Eye (tissue), 1 donor: ENCODE measurements at places on chromosomes 11 and 22.

GRCh38 chr11:92045301-92045700, 179.3 kb upstream of the FAT3 start:
- DNase-seq = no peak

DNA sequence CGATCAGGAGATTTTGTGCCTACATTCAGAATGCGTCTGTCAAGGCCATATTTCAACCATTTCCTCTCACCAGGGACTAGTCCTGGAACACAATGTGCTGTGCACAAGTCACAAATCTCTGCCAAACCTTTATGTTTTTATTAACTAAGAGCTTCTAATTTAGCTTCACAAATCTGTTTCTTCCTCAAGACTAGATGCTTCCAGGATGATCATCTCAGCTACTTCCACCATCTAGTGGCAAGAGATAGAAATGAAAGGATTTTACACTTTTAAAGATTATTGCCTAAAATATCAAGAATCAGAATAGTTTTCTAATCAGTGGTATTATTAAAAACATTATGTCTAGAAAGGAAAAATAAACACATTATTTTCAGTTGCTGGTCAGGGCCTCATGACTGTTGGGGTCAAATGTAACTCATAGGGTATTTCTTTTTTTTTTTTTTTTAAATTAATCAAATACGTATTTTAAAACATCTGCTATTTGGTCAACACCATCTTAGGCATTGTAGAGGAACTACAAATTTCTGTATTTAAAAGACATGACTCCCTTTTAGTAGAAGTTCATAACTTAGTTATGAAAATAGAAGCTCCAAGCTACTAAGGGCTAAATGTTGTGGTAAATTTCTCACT, 1102.6 kb downstream of the DLG2 start:
- DNase-seq = peak; percentile 53

DNA sequence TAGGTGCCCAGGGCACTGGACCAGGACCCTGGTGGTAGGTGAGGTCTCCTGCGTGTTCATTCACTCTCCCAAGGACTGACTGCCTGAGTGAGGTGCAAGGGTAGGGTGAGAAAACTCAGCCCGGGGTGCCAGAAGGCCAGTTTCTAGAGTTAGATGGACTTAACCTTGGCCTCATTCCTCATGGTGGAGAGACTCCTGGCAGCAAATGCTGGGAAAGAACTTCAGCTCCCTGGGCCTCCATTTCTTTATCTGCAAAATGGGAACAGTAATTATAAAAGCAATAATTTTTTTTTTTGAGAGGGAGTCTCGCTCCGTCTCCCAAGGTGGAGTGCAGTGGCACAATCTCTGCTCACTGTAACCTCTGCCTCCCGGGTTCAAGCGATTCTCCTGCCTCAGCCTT, 47.7 kb downstream of the TRIOBP start:
- no peak for DNase-seq

GRCh38 chr11:72482211-72482812, 48.0 kb upstream of the CLPB start:
- DNase-seq = peak; percentile 70

- DNase-seq = no peak
Measured at GRCh38 chr11:134786636-134787035, 374.6 kb upstream of the B3GAT1 start.

DNA sequence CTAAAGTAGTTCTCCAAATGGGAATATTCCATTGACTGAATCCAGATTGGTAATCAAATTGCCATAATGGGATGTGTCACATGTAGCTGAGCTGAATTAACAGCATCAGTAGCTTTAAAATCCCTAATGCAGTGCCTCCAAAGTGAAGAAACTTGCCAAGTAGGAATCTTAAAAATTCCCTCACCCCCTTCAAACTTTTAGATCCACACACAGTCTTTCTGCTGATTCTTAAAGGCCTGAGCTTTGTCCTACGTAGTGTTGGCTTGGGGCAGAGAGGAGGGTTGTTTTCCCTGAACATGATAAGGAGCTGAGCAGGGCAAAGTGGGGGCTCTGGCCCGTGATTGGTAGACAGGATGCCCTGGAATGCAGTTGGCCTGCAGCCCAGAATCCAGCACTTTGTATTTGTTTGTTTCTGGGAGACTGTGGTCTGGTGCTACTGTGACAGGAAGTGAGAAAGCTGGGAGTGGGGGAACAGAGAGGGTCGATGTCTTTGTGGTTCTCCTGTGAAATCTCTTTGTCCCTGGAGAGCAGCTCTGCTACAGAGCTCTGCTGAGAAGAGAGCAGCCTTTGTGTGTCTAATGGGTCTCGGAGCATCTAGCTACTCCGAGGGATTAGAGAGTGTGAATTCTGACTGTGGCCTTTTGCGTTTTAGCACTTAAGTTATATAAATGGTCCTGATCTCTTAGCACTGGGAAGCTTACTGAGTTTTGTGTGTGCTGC, 16.9 kb downstream of the CTNND1 start:
- peak; percentile 97 for DNase-seq

GRCh38 chr11:116641561-116642045, 131.2 kb downstream of the BUD13 start:
- DNase-seq = peak; percentile 75

DNA sequence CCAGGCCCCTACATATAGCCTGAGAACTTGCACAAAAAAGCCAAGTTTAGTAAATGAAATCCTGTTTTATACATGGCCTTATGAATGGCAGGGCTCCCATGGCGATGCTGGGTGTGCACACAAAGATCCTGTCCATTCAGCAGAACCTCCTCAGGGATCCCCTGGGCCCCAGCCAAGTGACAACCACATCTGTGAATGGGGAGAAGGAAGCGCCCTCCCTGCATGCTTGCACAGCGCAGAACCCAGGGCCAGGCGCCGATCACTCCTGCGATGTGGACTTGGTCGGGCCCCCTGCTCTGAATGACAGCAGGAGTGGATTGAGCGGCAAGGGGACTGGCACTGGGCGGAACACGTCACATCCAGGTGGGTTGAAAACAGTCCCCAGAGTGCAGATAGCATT, 4.5 kb upstream of the CDC42EP2 start:
- DNase-seq = no peak

GRCh38 chr11:64694821-64695365, 28.1 kb downstream of the NRXN2 start:
- DNase-seq = peak; percentile 92

DNA sequence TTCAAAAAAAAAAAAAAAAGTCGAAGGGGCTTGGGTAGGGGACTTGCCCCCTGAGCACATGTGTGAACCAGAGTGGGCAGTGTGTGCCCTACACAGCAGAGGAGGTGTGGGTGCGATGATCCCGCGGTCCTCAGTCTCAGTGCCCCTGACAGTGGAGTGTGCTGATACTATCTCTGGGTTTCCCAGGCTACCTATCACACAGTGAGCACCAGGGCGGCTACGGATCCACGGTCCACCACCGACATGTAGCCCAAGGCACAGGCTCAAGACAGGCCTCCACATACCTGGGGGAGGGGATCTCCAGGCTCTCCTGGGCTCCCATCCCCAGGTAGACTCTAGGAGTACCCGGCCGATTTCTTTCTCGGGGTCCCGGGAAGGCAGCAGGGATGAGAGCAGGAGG, 9.1 kb downstream of the B3GAT1 start:
- DNase-seq = no peak

- DNase-seq = no peak
Measured at GRCh38 chr11:126673319-126673718, 317.8 kb downstream of the ST3GAL4 start.

DNA sequence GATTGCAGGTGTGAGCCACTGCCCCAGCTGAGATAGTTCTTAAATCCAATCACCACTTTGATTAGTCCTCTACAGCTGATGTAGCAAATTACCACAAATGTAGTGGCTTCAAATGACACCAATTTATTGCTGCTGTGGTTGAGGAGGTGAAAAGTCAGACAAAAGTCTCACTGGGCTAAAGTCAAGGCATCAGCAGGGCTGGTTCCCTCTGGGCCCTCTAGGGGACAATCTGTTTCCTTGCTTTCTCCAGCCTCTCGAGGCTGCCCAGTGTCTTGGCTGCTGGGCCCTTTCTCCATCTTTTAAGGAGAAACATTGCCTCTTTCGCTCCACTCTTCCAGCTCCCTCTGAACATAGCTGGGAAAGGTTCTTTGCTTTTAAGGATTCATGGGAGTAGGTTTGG, 50.5 kb upstream of the SHANK2 start:
- no peak for DNase-seq

GRCh38 chr11:103488031-103488461, 378.8 kb downstream of the DYNC2H1 start:
- no peak for DNase-seq

- no peak for DNase-seq
Measured at GRCh38 chr11:13644997-13645687, 23.3 kb upstream of the FAR1 start.

- DNase-seq = peak; percentile 80
Measured at GRCh38 chr22:27573280-27574001, 228.1 kb downstream of the MN1 start.

DNA sequence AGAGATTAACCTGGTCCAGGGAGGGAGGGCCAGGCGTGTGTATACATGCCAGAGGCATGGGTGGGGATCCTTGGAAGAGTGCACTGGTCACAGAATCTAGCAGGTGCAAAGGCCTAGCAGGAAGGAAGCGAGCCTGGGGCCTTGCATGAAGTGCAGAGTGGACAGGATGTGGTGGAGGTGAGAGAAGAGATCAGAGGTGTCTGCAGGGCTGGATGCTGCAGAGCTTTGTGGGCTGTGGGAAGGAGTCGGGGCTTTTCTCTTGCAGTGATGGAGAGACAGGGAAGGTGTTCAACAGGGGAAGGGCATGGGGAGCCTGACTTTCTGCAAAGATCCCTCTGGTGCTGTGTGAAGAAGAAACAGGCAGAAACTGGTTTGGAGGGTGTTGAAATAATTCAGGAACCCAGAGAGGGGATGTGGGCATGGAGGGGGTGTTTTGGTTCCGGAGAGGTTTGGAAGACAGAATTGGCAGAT, 2.5 kb upstream of the TPST2 start:
- no peak for DNase-seq

- DNase-seq = no peak
Measured at GRCh38 chr11:44840085-44840478, 110.6 kb downstream of the TP53I11 start.

DNA sequence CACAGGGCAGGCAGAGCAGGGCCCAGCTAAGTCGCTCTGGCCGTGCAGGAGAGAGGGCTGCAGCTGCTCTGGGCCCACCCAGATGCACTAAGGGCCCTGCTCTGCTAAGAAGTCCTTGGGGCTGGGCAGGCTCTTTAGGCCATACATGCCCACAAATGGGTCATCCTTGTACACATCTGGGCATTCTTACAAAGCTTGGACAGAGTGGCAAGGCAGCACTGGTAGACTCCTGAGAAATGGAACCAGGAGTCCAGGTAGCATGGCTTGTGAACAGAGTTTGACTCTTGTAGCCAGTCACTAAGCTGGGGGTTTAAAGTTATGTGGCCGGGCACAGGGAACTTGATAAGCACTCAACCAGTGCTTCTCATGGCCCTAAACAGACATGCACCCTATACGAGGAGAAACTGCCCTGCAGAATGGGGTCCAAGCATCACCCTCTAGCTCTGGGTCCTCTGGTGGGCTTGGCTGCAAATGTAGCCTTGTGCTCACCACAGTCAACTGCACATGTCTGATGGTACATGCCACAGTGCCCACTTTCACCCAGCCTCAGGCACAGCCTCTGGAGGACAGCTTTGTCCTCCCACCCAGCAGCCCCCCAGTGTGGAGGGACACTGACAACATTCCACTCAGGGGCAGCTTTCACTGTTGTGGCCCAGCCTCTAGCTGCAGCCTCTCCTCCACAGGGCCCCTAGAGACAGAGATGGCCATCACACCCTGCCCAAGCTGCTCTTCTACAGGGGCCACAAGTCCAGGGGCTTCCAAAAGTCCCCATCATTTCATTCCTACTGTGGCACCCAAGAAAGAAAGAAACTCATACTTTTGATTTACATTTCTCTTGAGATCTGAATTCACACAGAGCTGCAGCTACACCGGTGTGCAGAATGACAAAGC, 75.2 kb downstream of the DGCR2 start:
- no peak for DNase-seq

- DNase-seq = no peak
Measured at GRCh38 chr11:76623171-76623883, 47.2 kb downstream of the LRRC32 start.

DNA sequence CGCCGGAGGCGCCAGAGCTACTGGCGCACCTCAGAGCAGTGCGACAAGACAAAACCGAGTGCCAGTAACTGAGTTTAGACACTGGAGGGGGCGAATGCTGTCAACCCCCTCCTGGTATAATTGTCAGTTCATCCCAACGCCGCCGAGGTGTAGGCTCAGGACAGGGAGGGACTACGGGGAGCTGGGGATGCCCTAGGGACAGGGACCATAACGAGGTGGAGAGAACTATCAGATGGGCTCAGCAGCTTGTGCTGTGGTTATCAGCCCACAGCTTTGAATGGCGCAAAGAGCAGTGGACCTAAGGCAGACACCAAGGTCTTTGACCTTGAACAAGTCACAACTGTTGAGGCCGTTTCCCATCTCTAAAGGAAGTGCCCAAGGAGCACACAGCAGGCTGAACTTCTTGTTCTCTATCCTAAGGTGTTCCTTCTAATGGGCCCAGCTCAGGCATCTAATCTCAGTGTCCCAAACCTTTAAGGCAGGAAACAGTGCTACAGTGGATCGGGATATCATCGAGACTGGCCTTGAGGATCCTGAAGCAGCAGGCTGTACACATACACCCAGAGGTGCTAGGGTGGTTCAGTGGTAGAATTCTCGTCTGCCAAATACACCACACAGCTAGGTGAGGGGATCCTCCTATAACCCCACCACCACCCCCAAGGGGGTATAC, 958 bp upstream of the TUT1 start:
- DNase-seq = no peak

DNA sequence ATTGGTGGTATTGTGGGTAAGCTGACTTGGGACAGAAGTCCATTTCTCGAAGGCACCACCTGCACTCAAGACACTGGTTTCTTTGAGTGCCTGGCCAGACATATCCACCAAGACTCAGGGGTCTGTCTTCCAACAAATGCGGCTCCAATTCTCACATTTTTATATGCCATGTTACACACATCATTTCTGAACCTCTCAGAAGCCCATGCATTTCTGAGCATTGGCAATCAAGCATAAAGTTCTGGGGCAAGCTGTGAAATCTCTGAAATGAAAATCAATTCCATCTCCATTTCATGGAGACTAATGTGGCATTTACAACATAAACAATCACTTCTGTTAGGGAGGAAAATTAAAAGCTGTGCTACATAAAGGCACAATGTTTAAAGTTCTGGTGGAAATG, 243.7 kb downstream of the KIRREL3 start:
- DNase-seq = peak; percentile 58

- DNase-seq = no peak
Measured at GRCh38 chr11:57008373-57008772, 19.7 kb downstream of the OR5AK2 start.

DNA sequence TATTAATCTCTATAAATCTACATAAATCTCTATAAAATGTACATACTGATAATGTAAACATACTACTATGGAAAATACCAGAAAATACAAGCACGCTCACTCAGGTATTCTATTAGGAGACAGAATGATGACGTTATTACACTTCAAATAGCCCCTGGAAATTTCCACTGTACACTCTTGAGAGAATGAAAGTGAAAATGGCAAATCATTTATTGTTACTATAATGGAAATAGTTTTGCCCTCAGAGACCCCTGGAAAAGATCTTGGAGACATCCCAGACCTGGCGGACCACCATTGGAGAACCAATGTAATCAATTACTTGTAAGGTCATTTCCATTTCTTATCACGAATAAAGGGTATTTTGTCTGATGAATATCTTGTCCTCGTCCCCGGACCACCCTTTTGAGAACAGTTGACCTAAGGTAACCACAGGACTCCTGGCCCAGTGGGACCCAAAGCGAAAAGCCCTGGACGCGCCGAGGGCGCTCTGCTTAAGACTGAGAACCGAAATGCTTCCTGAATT, 509 bp upstream of the PRRG4 start:
- DNase-seq = no peak

GRCh38 chr11:1560002-1560648, 11.9 kb downstream of the DUSP8 start:
- no peak for DNase-seq
